ENCODE measurements at places on chromosomes 16 and 17.

DNA sequence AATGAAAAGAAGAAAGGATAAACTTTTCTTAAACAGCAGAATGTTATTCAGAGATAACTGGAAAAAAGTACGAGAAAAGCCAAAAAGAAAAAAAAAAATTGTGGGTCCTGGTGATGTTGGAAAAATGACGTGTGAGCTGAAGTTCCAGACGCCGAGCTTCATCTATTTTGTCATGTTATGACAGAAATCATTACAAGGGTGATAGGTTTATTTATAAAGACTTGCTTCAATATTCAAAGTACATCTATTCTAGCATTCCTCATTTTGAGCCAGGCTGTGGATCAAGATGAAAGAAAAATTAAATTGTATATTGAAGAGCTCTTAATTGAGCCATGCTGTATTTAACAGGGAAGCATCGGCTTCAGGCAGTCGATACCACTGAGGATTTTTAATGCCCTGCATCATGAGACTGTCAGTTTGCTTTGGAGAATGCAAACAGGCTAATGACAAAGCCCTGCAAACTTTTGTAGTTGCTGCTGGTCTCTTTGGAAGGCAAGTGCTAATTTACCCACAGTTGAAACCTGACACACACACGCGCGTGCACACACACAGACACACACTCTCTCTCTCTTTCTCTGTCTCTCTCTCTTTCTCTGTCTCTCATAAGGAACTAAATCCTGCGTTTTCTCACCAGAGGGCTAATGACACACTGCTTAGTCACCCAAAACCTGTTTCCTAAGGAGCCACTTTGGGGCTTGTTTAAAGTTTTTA, 110.7 kb downstream of the WWOX start:
- no peak for DNase-seq

DNA sequence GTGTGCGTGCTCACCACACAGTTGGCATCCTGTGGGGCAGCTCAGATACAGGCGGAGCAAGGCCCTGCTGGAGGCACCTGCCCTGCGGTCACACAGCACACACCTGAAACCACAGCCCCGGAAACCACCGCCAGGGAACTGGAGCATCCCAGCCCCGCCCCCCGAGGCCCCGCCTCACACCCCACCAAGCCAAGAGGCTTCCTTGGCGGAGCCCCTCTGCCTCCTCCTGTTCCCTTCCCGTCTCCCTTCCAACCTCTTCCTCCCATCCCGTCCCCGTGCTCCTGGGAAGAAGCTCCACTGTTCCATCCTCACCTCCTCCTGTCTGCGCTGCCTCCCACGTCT, 205.5 kb downstream of the NTN1 start:
- DNase-seq = no peak

- DNase-seq = no peak
Measured at GRCh38 chr16:76910931-76911330, 280.1 kb upstream of the MON1B start.

- no peak for DNase-seq
Measured at GRCh38 chr17:17494870-17495535, 1.2 kb downstream of the RASD1 start.

DNA sequence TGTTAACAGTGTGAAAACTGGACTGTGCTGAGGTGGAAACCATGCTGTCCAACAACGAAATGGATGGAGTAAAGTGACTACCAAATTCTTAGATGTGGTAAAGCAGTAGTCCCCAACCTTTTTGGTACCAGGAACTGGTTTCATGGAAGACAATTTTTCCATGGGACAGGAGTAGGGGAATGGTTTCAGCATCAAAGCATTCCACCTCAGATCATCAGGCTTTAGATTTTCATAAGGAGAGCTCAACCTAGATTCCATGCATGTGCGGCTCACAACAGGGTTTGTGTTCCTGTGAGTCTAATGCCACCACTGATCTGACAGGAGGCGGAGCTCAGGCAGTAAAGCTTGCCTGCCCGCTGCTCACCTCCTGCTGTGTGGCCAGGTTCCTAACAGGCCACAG, 11.5 kb downstream of the SLX4 start:
- DNase-seq = no peak

- DNase-seq = no peak
Measured at GRCh38 chr16:18039931-18040330, 296.6 kb downstream of the NPIPA8 start.

DNA sequence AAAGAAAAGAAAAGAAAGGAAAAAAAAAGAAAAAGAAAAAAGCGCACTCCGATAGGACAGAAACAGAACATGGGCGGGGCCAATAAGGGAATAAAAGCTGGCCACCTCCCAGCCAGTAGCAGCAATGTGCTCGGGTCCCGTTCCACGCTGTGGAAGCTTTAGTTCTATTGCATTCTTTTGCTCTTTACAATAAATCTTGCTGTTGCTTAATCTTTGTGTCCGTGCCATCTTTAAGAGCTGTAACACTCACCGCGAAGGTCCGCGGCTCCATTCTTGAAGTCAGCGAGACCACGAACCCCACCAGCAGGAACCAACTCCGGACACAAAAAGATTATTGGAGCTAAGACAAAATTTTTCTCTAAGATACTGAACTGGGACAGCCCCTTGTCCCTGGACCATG, 3.1 kb upstream of the ARL5C start:
- no peak for DNase-seq

GRCh38 chr17:70100983-70101382, 26.0 kb downstream of the KCNJ16 start:
- DNase-seq = no peak

DNA sequence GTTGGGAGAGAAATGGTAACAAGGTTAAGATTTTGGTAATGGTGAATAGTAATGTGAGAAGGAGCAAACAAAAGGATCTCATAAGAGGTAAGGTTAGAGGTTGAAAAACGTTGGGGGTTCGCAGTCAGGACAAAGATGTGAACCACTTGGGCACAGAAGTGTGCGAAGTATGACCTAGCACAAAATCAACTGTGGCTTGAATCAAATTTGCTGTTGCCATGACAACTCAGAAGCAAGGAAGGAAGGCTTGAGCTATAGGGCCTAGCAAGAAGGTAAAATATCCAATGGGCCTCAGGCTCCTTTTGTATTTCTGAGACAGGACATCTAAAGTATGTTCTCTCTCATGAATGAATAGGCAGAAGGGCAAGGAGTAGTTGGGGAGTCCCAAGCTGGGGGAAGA, 24.5 kb upstream of the TEKT1 start:
- DNase-seq = no peak

DNA sequence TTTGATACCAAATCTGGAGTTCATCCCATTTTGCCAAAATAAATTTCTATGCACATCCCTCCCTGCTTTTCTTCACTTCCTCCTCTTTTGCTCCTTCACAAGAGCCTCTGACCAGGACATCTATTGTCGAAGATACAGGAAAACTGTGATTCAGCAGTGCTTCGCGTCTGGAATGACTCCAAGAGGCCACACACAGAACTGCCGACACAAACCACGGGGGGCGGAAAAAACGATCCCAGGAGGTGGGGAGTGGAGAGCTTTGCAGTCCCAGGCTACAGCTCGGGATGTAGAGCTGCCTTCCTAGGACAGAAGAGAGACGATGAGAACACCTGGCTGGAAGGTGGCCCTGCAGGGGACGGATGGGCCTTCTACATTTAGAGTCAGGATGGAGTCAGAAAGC, 102.8 kb downstream of the XYLT1 start:
- no peak for DNase-seq

GRCh38 chr17:2319051-2319450, 15.3 kb downstream of the SRR start:
- no peak for DNase-seq

DNA sequence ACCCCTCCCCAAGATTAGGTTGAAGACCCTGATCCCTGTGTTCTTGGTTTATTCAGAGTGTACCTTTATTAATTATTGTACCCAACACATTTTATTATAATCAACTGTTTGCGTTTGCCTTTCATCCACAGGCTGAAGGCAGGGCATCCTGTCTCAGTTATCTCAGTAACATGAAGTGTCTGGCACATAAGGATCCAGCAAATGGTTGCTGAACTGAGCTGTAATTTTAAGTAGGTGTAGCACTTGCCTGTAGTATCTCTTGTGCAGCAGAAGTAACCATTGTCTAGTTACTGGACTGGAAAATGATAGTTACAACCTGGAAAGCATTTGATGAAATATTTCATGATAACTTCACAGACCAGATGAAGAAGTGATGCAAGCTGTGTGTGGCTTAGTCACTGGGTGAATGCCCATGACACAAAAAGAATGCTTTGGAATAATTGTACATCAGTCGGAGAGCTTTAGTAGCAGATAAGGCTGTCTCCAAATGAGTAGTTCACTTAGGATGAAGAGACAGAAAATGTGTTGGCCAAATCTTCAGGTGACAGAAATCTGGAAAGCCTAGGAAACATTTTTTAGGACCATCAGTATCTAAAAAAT, 56.6 kb downstream of the ESRP2 start:
- no peak for DNase-seq

DNA sequence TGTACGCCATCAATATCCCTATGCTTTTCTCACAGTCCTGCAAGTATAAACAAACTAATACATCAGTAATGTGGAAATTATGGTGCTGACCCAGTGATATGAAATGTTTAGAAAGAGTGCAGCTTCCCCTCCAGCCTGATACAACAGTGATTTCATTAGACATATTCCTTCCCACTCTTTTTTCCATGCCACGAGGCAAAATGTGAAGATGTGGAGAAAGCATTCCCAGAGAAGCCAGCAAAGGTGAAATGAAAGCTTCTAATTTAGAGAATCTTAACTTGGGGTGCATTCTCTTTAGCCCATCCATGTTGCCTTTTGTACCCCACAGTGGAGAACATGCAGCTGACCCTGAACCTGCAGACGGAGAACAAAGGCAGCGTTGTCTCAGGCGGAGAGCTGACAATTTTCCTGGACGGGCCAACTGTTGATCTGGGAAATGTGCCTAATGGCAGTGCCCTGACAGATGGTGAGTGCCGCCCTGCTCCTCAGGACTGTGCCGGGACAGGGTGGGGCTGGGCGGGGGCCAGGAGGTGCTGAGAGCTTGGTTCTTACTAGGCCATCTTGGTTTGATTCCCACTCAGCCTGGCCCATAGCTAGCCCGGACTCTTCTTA, 77.8 kb downstream of the WWP2 start:
- DNase-seq = no peak

- no peak for DNase-seq
Measured at GRCh38 chr16:15829460-15829859, 27.4 kb downstream of the MYH11 start.

DNA sequence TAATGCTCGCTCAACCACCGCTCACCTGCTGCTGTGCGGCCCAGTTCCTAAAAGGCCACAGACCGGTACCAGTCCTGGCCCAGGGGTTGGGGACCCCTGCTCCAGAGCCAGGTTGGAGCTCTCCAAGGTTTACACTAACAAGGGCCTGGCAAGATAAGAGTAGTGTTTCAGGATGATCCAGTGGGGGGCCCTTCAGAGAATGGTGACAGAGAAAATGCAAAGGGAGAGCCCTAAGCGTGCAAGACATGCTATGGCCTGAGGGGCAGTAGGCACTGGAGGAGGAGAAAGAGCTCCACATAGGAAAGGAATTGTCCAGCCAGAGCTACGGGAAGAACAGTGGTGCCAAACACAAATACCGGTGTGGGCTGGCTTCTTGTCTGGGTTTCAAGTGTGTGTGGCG, 233.4 kb downstream of the STX8 start:
- no peak for DNase-seq

GRCh38 chr16:74605746-74606520, 981 bp downstream of the GLG1 start:
- DNase-seq = no peak

GRCh38 chr17:66354981-66355380, 52.6 kb downstream of the PRKCA start:
- DNase-seq = no peak

DNA sequence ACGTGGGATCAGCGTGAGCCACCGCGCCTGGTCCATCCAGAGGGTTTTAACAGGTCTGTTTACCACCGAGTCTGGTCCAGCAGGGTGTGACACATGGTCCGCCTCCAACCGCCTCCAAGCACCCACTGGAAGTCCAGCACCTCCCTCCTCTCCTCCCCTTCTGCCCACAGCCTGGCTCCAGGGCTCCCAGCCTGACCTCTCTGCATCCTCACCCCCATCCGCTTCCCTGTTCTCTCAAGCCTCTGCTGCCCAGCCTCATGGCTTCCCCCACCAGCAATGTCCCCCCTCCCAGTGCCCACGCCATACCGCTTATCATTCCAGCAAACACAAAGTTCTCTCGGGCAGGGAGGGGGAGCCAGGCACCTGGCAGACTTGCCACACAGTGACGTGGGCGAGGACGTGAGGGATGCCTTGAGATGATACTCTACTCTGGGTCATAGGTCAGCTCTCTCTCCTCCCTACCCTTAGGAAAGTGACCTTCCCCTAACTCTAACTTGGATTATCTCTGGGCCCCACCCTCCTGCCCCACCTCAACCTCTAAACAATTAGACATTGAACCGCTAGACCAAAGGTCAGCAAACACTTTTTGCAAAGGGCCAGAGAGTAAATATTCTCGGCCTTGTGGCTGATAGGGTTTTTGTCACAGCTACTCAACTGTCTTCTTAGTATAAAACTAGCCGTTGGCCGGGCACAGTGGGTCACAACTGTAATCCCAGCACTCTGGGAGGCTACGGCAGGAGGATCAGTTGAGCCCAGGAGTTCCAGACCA, 23.1 kb downstream of the CDC42EP4 start:
- DNase-seq = no peak

- DNase-seq = no peak
Measured at GRCh38 chr16:47624563-47624962, 163.4 kb downstream of the PHKB start.

- no peak for DNase-seq
Measured at GRCh38 chr17:73334771-73335513, 23.1 kb upstream of the CDC42EP4 start.

DNA sequence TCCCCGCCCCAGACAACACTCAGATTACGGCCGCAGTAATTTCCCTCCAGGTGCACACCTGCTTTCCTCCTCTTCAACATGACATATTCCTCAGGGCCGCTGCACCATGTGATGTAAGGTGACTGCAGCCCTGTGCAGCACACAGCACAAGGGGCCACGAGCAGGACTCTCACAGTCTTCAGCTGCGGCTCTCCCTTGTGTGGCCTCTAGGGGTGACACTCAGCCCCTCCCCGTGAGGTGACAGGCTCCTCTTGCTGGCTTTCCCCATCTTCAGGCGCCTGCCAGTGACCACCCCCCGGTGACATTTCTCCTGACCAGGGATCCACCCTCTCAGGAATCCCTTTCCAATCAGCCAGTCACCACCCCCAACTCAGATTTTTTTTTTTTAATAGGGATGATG, 31.3 kb upstream of the ABCC3 start:
- DNase-seq = no peak

GRCh38 chr16:30775131-30775391, 11.9 kb downstream of the ZNF629 start:
- DNase-seq = no peak

DNA sequence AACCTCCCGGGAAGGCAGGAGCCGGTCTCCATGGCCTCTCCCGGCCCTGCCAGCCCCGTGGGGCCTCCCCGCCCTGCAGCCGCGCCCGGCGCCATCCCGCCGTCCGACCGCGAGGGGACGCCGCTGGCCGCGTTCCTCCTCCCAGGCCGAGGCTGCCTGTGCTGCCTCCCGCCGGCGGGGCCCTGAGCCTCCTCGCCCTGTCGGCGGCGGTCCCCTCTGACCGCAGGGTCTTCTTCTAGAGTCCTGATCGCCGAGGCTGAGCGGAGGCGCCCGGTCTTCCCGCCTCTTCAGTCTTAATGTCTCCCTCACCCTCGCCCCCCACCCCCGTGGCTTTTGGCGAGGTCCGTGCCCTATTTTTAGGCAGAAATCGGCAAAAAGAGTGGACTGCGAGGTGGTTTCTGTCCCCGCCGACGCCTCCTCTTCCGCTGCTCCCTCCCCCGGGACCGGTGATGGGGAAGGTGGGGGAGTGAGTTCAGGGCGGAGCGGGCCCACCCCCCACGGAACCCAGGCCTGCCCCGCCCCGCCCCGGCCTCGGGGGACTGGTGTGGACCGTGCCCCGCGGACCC, 794 bp upstream of the CPNE7 start:
- no peak for DNase-seq

Measured in glomerular endothelial cell (primary cell).